ENCODE measurements at places on chromosomes 12 and 14.

- no peak for DNase-seq
Measured at GRCh38 chr14:100904307-100905087, 975 bp upstream of the RTL1 start.

- no peak for DNase-seq
Measured at GRCh38 chr14:104094056-104094708, 8.7 kb downstream of the ASPG start.

GRCh38 chr12:3204143-3204542 lies 127.0 kb downstream of the TSPAN9 start:
- no peak for DNase-seq

GRCh38 chr12:95605875-95606274 lies 54.6 kb upstream of the USP44 start:
- DNase-seq = no peak

DNA sequence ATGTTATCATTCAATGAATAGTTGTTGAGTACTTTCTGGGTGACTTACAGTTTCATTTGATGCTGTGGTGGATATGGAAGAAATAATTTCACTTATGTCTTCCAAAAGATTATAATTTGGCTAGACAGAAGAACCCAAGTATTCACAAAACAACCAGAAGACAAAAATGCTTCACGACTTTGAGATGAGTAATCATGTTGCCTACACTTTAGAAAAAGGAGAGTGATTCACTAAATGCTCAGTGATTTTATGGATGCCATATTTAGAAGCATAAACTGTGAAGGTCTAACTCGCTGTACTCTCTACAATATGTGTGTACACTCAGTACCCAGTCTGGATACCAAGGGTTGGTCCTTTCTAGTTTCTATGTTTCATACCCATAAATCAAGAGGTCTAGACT lies 101.3 kb upstream of the E2F7 start:
- no peak for DNase-seq
